ENCODE measurements at places on chromosomes 13 and 19.
A peak's percentile ranks its signal among the peaks of the same experiment; 100 is the strongest.

- no peak for DNase-seq
Observed at GRCh38 chr19:36331353-36332228, 47.4 kb downstream of the ZFP14 start.

DNA sequence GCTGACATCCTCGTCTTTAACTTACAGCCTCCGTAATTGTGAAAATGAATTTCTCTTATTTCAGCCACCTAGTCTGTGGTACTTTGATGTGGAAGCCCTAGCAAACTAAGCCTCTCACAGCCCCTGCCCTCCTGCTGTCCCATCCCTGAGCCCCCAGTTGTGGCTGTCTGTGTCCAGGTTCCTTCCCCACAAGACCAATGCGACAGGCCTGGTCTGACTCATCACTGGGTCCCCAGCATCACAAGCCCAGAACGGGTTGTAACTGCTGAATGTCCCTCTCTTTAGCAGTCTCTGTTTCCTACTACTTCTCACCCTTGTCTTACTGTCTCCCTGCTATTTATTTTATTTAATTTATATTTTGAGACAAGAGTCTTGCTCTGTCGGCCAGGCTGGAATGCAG is 5.7 kb downstream of the POU2F2 start:
- DNase-seq: no peak

DNA sequence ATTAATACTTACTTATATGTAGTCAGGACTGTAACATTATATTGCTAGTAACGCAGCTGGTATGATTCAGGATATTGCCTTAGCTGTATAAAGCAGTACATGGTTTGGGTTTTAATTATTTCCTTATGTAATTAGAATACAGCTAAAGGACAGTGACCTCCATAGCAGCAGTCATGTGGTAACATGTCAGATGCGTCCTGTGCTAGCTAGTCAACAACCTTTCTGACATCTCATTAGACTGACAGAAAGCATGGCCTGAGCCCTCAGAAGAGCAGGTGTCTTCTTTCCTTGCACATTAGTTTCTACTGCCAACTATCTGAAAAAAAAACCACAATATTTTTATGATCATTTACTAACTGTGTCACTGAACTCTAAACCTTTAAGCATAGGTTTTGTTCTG is 122.2 kb downstream of the MAB21L1 start:
- no peak for DNase-seq

DNA sequence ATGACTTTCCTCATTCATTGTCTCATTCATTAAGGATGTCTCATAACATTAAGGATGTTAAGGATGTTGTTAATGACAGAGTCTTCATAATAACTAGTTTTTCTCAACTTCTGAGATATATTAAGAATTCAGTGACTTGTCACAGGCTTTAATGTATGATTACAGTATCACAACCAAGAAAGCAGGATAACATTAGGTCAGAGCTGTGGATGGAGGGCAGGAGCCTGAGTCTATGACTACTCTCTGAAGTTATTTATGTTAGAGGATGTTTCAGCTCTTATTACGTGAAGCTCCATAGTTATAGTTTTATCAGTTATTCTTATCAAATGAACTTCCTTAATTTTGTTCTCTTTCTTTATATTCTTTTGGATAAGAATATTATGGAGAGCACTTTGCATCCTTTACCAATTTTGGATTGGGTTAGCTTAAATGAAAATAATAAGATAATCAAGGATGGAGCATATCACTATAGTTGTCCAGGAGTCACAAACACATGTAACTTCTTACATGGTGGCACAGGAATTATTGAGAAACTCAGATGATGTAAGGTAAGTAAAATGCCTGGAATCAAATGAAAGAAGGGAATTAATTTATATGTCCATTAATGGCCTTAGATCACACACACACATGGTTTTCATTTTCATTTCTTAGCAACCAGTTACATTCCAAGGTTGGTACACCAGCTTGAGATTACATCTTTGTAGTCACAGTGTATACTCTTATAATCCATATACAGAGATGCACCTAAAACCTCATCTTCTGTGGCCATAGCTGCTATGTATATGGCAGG is 57.0 kb downstream of the SLC10A2 start:
- no peak for DNase-seq

DNA sequence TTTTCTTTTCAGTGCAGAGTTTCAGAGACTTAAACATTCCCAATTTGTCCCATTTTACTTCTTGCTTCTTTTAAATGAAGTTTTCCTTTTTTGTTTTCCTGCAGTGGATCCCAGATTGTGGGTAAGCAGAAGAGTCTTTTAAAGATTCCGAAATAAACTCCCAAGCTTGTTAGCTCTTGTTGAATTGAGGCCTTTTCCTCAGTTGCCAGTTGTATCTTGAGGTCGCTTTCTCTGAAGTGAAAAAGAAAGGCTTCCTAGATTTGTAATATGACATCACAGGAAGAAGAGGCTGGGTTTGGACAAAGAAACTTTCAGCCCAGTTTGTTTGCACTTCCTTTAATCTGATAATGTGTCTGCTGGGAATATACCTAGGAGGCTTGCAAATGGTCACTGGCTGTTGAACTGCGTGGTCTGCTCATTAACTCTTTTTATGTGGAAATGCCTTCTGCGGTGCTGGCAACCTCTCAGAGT is at the start of gene LPAR6:
Gene LPAR6 (minus strand): TSS at position 233 of the 471 bp plus-strand sequence. CDS start 690 bp downstream, outside the sequence.
- peak; percentile 7 for DNase-seq

- no peak for DNase-seq
Observed at GRCh38 chr13:50357586-50358118, 342.4 kb downstream of the KCNRG start.

DNA sequence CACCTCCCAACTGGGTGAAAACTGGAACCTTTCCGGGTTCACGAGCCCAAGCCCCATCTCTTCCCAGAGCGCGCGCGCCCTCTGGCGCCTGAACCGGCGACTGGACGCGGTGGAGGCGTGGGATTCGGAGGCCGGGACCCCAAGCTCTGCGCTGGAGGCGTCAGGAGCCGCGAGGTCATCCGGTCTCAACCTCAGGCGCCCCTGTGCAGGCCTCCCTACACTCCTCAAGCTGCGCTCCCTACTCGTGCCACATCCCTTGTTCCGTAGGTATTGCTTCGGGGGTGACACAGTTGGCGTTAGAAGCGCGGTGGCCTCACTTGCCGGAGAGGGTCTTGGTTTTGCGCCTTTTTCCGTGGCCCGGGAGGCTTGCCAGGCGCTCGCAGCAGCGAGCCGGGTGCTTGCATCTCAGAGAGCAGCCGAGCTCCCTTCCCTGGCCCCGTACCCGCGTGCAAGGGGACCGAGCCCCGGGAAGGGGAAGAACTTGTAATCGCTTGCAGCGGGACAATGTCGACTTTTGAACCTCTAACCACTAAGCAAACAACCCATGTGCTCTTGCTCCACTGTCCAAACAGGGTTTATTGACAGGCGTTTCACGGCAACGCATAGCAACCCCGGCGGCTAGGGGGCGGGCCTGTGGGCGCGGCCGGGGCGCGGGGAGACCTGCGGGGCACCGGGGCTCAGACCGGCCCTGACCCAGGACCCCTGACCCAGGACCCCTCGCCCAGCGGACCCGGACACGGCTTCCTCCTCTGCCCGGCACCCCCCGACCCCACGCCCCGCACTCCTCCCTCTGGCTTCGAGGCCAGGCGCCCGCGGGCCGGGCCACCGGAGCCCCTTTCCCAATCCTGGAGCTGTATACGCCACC is 8.5 kb downstream of the CDX2 start:
- DNase-seq: no peak

Measured in SW 1271 (cell line).